ENCODE measurements at places on chromosomes 7 and 10.

- no peak for DNase-seq
Observed at GRCh38 chr7:106864298-106865081, 592 bp upstream of the PIK3CG start.

DNA sequence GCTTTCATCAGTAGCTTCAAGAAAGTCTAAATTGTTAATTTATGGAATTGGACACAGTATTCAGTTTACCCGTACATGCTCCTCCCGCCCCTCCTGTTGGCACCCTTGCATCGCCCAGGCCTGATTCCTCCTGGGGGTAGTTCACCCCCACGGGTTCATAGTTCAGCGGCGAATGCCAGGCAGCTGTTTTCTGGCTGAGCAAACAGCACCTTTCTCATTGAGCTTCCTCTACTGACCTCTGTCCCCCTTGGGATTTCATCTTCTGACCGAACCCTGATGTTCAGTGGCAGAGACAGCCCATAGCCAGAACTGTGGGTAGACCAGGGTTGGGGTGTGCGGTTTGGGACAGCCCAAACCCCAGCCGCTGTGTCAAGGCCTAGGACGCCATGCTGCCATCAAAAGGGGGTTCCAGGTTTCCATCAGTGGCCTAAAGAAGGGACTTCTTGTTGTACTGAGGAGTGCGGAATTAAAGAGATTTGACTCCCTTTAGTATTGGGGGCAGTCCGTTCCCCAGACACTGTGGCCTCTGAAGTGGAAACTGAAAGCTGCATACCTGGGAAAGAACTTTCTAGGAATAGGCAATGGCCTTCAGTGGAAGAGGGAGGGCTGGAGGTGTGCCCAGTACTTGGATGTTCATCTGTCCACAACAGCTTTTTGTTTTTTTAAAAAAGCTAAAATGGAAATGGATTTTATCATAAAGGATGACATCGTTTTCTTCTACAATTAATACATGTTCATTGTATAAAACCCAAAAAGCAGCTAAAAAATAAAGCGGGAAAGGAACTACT is 19.0 kb downstream of the MDH2 start:
- no peak for DNase-seq

DNA sequence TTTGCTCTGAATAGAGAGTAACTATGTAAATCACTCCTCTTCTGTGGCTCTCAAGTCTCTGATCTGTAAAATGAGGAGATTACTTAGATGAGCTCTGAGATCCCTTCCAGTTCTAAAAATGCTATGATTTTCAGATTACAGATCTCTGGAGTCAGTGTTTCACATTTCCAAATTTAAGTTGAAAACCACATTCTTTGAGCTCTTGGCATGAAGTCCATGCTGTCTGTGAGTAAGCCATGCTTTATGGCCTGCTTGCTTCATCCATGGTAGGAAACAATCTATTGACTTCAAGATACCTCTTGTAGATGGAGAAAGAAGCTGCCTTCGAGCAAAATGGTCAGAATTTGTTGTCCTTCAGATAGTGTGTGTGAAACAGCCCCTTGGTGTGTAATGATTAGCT is 64.9 kb downstream of the CELF2 start:
- DNase-seq, result no peak

GRCh38 chr10:107056182-107056581 is 108.3 kb downstream of the SORCS1 start:
- no peak for DNase-seq

- DNase-seq, result no peak
Observed at GRCh38 chr10:43392748-43393147, 16.2 kb downstream of the HNRNPF start.

DNA sequence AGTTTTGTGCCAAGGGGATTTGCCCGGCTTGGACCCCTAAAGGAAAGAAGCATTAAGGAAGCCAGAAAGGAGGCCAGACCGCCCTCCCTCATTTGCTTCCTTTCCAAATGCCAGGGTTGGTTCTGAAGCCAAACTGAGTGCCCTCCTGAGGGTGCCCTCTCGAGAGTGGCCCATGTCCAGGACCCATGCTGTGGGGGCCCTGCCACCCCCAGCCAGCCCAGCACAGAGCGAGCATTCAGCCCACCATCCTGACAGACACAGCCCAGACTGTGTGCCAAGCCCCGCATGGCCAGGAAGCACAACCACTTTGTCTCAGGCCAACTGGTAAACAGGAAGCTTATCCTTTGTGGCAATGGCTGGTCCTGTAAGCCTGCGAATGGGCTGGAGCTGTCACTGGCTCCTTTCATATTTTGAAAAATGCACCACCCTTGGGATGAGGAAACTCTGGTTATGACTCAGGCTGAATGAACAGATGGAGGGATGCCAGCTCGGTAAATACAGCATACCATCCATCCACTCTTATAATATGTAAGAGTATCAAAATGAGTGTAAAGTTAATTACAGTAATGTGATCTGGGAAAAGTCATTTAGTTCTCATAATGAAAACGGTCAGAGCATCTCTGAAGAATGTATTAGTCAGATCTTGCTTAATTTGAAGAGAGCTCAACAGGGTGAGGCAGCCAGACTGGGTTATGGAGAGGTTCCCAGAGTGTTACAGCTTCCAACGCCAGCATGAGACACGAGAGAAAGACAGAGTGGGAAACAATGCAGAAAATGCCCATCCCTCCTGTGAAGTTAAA is 65.0 kb downstream of the STK17A start:
- DNase-seq, result no peak

DNA sequence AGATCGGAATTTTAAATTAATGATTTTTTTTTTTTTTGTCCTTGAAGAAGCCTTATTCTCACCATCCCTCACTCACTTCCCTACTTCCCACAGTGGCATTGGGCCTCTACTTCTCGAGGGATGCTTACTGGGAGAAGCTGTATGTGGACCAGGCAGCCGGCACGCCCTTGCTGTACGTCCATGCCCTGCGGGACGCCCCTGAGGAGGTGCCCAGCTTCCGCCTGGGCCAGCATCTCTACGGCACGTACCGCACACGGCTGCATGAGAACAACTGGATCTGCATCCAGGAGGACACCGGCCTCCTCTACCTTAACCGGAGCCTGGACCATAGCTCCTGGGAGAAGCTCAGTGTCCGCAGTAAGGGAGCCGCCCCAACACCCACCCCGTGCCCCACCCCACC is 23.5 kb downstream of the RET start:
- no peak for DNase-seq

- no peak for DNase-seq
Observed at GRCh38 chr10:126931544-126931943, 26.3 kb downstream of the DOCK1 start.

DNA sequence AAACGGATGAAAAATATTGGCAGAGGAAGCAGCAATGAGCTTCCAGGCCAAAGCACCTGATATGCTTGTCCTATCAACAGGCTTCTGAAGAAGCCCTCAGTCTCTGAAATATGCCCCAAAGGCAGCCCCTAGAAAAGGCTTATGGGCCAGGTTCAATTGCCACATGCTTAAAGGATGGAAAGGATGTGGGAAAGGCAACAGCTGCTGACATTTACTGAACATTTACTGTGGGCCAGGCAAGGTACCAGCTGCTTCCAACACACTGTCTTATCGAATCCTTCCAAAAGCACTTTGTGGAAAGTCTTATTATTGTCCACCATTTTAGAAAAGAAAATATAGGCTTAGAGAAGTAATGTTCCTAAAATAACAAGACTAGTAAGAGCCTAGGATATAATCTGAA is 56.5 kb downstream of the DOCK4 start:
- no peak for DNase-seq

- DNase-seq, result no peak
Observed at GRCh38 chr7:39678930-39679709, 55.7 kb downstream of the RALA start.

GRCh38 chr7:25454562-25455041 is 226.3 kb upstream of the NPVF start:
- no peak for DNase-seq

- no peak for DNase-seq
Observed at GRCh38 chr10:118931436-118931835, 98.1 kb upstream of the NANOS1 start.

DNA sequence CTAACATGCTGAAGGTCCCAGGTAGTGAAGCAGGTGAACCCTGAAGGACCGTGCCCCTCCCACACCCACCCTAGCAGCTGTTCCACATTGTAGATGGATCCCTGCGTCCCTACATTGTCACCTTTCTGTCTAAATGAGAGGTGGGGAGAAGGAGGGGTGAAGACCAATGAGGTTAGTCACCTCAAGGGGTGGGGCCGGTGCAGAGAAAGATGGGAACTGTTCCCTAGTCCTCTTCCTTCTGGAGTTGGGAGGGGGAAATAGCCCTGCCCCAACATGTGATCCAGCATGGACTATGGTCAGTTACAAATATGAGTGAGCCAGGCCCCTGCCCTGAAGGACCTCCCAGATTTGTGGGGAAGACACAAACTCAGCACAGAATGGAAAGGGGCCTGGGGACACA is 124.5 kb downstream of the LHPP start:
- DNase-seq, result no peak

DNA sequence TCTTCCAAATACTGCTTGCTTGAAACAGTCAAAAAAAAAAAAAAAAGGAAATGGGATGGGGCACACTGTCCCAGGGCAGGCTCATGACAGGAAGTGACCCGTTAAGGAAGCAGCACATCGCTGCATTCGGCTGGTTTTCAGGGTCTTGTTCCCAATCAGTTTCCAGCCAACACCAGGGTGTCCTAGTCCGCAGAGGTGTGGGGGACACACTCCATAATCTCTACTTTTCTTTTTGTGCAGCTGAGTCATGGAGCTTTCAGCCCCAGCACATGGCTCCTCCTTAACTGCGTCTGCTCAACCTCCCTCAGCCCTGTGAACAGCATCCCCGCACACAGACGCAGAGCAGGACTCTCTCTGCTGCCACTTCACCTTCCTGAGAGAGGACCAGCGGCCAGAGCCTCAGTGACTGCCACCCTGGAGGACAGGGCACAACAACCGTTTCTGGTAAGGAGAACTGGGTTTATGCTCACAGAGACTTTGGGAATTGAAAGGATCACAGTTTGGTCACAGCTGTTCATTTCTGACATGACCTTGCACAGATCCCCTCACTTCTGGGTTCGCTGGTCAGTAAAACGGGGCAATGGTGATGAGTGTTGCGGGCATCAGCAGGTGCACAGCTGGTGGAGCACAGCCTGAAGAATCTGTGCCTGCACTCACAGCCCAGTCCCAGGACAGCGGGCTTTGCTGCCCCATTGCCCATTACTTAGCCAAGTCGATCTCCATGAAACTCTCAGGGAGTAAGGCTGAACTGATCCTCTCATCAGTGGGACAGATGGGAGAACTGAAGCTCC is at the start of gene GIMAP5:
TSS of gene GIMAP5 (plus strand) at position 154 of the 791 bp plus-strand sequence. CDS start 3,467 bp downstream, outside the sequence.
- no peak for DNase-seq

GRCh38 chr7:23372611-23373010 is 73.5 kb downstream of the MALSU1 start:
- no peak for DNase-seq

- DNase-seq, result no peak
Observed at GRCh38 chr10:24299578-24300260, 90.8 kb downstream of the KIAA1217 start.

DNA sequence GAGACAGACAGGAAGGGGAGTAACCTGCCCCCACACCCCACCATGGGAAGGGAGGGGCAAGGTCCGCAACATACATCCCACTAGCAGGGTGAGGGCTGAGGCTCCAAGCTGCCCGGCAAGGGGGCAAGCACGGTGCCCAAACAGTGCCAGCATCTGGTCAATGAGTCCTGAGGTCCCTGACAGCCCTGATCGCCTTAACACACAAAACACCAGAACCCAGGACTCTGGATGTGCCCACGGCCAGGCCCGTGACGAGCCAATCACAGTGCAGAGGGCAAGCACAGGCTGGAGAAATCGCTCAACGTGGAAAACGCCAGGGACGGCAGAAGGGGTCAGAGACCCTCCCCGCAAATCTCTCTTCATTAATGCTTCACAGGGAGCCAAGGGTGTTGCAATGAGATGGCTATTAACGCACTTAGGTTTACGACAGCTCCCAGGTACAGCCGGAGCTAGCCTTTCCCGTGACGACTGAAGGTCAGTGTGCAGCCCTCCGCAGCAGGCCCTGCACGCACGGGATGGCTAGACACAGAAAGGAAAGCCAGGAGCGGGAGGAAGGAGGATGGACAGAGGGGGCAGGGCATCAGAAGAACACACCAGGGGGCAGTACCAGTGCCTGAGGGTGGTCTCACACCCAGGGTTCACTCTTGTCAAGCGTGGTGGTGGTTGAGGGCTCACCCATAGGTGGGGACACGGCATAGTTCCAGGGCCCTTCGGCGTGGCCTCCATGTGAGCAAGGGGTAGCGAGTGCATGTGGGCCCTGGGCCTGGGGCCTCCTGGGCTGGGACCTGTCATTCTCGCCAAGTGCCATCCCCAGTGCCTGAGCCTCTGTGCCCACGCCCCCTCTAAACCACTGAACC is 220.5 kb downstream of the MAD1L1 start:
- no peak for DNase-seq
